ENCODE measurements at places on chromosomes 6 and 20. TPM values are rescaled to one million over a fixed set of nuclear protein-coding genes. Genes with fewer than 3 reads are reported as not detected.

Gene TUBB1
- 0.02 TPM for total RNA-seq

Gene KIF25
- total RNA-seq: 0.03 TPM

Gene UNC5CL
- 0.76 TPM for total RNA-seq

Gene FILIP1
- total RNA-seq: 0.25 TPM

Gene HTR1B
- 0.18 TPM for total RNA-seq

Gene HLA-DQB1
- not detected for total RNA-seq

Gene XPO5
- 28.7 TPM for total RNA-seq

Gene TSBP1
- not detected for total RNA-seq

Gene LY6G6D
- total RNA-seq: not detected

Gene FGD2
- total RNA-seq: not detected

Gene HINT3
- 5.9 TPM for total RNA-seq

Gene HCRTR2
- not detected for total RNA-seq

Gene HLA-DOA
- total RNA-seq: not detected

Gene TBXT
- total RNA-seq: not detected

Gene BNIP5
- total RNA-seq: 0.05 TPM

Gene LRRC73
- 0.71 TPM for total RNA-seq

Gene DEFB132
- not detected for total RNA-seq

Gene BPIFA1
- not detected for total RNA-seq

Gene CCN5
- 27.9 TPM for total RNA-seq

Gene IRF4
- total RNA-seq: 0.25 TPM

Gene CDH22
- not detected for total RNA-seq

Gene MYCT1
- total RNA-seq: not detected

Gene ANKRD66
- not detected for total RNA-seq

Gene TBC1D32
- 1.3 TPM for total RNA-seq

Gene PDYN
- total RNA-seq: not detected

Gene SAMHD1
- 8.5 TPM for total RNA-seq

Gene CRISP3
- not detected for total RNA-seq

Gene FAM217B
- total RNA-seq: 6.6 TPM

Gene HSPA12B
- 0.43 TPM for total RNA-seq

Gene CGA
- total RNA-seq: 0.24 TPM

Gene CALHM4
- total RNA-seq: not detected

Gene RIN2
- total RNA-seq: 22.9 TPM
